Activated CD4-positive, alpha-beta memory T cell treated with anti-CD3 and anti-CD28 coated beads for 36 hours (primary cell): ENCODE measurements at places on chromosomes 7 and 10. TPM values are rescaled to one million over a fixed set of nuclear protein-coding genes. Genes with fewer than 3 reads are reported as not detected.

Gene SFRP4
- not detected for total RNA-seq

Gene TMEM236
- 0.07 TPM for total RNA-seq

DNA sequence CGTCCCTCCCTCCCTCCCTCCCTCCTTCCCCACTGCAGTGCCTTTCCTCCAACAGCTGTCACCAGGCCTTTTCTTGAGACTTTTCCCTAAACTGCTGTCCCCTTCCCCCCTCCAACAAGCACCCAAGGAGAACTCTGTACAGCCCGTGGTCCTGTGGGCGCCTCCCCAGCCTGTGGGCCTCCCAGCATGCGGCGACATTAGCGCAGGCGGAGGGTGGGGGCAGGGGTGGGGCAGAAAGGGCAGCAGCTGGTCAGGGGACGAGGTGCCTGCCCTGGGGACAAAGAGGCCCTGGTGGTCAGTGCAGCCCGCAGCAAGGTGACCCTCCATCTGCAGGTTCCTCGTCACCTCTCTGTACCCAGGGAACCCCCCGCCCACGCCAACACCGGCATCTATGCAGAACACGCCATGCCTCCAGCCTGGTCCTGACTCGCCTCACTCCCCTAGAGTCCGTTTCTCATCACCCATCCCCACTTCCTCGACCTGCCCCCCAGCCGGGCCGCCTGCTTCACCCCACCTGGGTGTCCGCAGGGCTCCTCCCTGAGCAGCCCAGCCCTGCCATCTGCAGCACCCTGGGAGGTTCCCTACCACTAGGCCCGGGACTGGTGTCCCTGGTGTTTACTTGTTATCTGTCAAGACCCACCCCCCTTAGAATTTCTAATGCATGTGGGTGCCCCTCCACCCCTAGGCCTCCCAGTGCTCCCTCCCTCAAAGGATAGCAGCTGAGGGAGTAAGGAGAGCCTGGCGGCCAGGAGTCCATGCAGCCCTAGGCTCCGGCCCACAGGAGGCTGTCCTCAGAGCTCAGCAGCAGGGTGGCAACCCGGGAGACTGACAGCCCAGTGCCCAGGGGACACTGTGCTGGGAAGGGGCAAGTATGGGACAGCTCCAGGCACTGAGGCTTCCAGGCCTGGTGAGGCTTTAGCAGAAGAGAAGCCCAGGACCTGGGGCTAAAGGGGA, 147.8 kb downstream of the ARHGAP22 start:
- no peak for DNase-seq
- no peak overlapping the region for H3K4me3 ChIP-seq
- no peaks in the 10 kb centered on the region for H3K36me3 ChIP-seq
- no peaks in the 10 kb centered on the region for H3K27me3 ChIP-seq
- H3K4me1 ChIP-seq = no peaks in the 10 kb centered on the region
- H3K27ac ChIP-seq = no peak overlapping the region

DNA sequence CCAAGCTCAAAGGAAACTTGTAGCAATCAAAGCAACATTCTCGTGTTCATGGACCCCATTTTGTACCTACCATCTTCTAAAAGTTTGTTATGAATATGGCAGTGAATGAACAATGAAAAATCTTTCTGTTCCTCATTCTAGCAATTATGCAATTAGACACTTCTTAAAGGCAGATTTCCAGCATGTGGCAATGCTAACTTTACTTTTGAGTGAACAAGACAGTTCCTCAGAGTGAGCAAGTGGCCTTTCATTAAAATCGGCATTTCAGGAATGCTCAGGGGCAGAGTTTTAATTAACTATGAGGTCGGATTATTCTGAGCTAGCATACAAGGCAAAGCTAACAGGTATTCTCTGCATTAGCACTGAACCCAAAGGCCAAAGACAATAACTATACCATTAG, 48.4 kb upstream of the NFE2L3 start:
- H3K4me3 ChIP-seq = no peak overlapping the region
- H3K27ac ChIP-seq = no peak overlapping the region
- no peak for DNase-seq
- no peaks in the 10 kb centered on the region for H3K27me3 ChIP-seq
- peaks cover 15% of the 10 kb centered on the region for H3K4me1 ChIP-seq

- peak; percentile 15 for DNase-seq
- no peaks in the 10 kb centered on the region for H3K27me3 ChIP-seq
- no peaks in the 10 kb centered on the region for H3K4me1 ChIP-seq
These were observed 26.5 kb upstream of the ZNF107 start for GRCh38 chr7:64639267-64640001.
